Dermis blood vessel endothelial cell (primary cell): ENCODE measurements at places on chromosomes 6 and 20. TPM values are rescaled to one million over a fixed set of nuclear protein-coding genes. Genes with fewer than 3 reads are reported as not detected.

The PTK6 gene
- under 0.01 and 0.05 TPM in 2 replicates for total RNA-seq

The ID4 gene
- total RNA-seq: 0.09 and 0.85 TPM in 2 replicates

The MEP1A gene
- not detected in 2 replicates for total RNA-seq

The VSX1 gene
- total RNA-seq: not detected in 2 replicates

GRCh38 chr20:49948809-49949507 is 12.8 kb downstream of the RNF114 start:
- DNase-seq: no peak

DNA sequence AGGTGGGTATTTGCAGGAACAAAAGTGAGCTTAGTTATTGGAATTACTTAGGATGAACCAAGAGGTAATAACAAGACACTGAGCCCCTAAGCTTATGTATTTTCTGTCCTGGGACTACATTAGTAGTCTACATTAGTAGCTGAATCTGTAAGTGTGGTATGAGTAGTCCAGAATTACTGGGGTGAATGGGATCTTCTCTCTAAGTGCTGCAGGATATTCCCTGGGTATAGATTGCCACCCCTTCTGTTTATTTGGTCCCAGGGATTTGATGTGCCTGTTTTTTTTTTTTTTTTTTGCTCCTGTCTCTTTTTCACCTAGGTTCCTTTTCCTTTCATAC is 5.9 kb downstream of the CD2AP start:
- DNase-seq: no peak

- no peak for DNase-seq
These were observed 45.2 kb upstream of the PXDC1 start for GRCh38 chr6:3796719-3797041.

DNA sequence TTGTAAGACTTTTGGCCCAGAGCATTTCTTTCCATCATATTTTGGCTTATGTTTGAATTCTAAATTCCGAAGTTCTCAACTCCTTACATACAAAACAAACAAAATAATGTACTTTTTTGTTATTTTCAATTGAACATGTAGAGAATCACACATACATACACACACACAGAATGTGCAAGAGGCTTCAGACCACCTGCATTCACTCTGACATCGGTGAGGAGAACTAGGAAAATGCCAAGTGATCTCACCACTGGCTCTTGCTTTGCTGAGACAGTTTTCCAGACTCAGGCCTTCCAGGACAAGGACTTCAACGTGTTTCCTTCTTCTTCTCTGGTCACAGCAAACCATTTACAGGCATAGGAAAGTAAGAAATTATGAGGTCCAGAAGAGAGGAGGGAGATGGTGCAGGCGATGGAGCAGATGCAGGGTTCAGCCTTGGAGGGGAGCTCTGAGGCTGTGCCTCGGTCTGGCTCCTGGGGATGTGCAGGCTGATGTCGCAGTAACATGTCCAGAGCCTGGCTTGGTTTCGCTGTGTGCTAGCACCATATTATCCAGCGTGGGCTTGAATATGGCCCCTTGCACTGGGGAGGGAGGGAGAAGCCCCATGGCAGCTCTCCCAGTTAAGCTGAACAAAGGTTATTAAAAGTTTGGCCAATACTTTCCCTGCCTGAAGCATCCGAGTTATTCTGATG is 93.4 kb downstream of the DACT2 start:
- DNase-seq: no peak

GRCh38 chr6:53799340-53799739 is 4.5 kb downstream of the LRRC1 start:
- no peak for DNase-seq

- DNase-seq: peak; percentile 90
These were observed 87.9 kb upstream of the PRND start for GRCh38 chr20:4633780-4634179.

DNA sequence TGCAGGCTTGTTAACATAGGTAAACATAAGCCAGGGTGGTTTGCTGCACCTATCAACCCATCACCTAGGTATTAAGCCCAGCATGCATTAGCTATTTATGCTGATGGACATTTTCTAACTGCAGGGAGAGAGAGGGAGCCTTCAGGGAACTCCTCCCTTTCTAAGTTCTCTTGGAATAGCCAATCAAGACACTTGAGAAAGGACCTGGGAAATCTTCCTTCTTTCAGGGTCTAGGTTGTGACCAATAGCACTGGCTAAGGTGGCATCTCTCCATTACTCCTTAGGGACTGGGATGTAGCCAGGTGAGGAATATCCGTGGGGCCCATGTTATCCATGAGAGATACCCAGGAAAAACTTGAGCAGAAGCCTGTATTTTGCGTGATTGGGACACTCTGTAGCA is 849.6 kb upstream of the MAP3K7 start:
- DNase-seq: no peak

DNA sequence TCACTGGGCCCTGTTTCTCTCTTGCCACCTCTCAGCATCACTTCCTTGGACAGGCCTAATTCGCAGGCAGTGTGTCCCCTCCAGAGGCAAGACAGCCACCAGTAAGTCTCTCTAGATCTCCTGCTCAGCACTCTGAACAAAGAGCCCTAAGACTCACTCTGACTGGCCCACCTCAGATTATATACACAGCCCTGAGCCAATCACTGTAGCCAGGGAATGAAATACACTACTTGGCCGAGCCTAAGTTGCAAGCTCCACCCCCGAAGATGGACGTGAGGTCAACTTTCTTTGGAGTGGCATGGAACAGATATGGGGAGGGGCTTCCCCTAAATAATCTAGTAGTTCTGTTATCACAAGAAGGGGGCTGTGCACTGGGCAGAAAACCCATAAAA is 4.1 kb downstream of the BPI start:
- no peak for DNase-seq
